Kidney capillary endothelial cell (primary cell): ENCODE measurements at places on chromosomes 5 and 9.

GRCh38 chr5:60256546-60256945 is 363.0 kb upstream of the PDE4D start:
- no peak for DNase-seq

DNA sequence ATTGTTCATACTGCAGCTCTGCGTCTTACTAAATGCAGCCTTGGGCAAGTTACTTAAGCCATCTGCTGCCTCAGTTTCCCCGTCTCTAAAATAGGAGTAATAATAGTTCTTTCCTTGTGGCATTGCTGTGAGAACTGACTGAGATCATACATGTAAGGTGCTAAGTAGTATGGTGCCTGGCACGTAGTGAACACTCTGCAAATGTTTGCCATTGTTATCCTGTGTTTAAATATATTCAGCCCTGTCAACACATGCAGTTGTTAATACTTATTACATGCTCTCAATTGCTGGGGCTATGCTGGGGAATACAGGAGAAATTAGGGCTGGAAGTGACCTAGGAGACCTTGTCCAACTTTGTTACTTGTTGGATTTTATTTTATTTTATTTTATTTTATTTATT is 105.2 kb upstream of the RAI14 start:
- no peak for DNase-seq

- no peak for DNase-seq
Measured at GRCh38 chr9:109039539-109039938, 26.2 kb upstream of the CTNNAL1 start.

GRCh38 chr5:3564116-3564515 is 31.5 kb upstream of the IRX1 start:
- DNase-seq: no peak
